ENCODE measurements at places on chromosomes 12 and 14.
A peak's percentile ranks its signal among the peaks of the same experiment; 100 is the strongest.

DNA sequence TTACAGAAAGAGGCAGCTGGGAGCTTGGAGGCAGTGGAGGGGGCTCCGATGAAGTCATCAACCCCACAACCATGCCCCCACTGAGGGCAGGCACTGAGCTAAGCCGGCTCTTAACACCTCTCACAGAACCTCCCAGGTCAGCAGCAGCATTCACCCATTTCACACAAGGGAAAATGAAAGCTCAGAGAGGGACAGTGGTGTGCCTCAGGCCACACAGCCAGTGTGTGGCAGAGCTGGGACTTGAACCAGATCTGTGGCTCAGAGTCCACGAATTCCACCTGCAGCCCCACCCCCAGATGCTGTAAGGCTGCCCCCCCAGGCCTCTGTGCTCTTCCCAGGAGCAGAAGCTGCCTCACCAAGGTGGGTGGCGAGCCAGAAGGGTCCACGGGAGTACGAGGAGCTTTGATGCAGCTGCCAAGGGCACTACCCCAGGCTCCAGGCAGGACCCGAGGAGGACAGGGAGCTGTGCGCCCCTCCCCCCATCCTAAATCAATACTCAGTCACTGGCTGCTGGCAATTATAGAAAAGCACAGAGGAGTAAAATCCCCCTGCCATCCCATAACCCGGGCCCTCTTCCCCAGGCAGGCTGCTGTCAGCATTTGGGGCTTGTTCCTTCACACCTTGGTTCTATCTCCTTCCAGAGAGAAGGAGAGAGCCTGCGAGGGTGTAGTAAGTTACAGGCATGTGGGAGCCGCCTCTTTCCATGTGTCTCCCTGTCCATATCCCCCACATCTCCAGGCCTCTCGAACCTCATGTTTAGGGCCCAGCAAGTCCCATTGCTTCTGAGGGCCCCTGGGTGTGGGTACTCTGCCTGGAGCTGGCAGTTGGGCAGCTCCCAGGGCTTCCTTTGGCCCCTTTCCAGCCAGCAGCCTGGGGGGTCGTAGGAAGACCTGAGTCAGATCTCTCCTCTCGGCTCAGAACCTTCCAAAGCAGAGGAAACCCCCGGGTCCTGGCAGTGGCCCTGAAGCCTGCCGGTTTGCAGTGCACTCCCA is 47.6 kb downstream of the FAM222A start:
- no peak for DNase-seq

DNA sequence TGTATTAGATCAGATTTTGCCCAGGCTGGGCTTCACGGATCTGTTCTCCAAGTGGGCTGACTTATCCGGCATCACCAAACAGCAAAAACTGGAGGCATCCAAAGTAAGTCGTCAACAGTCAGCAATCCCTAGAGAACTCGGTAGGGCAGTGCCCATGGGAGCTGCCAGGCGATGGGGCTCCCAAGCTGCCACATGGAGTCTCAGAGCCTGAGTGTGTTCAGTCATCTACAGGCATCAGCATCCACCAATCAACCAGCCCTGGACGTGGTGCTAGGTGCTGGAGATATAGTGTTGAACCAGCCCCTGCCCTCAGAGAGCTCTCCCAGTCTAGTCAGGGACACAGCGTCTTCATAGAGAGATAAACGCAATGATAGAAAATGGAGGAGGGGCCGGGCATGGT is 6.9 kb downstream of the SERPINA4 start:
- no peak for DNase-seq

- DNase-seq = no peak
Measured at GRCh38 chr12:39902821-39903220, 203.1 kb downstream of the SLC2A13 start.

GRCh38 chr12:71684081-71684480 is 1.8 kb upstream of the TMEM19 start:
- no peak for DNase-seq

GRCh38 chr14:67579636-67580035 is 20.4 kb downstream of the PIGH start:
- DNase-seq = no peak

GRCh38 chr12:76183459-76184186 is 99.1 kb upstream of the NAP1L1 start:
- peak; percentile 75 for DNase-seq

- DNase-seq = no peak
Measured at GRCh38 chr14:98701377-98701776, 570.6 kb downstream of the BCL11B start.

DNA sequence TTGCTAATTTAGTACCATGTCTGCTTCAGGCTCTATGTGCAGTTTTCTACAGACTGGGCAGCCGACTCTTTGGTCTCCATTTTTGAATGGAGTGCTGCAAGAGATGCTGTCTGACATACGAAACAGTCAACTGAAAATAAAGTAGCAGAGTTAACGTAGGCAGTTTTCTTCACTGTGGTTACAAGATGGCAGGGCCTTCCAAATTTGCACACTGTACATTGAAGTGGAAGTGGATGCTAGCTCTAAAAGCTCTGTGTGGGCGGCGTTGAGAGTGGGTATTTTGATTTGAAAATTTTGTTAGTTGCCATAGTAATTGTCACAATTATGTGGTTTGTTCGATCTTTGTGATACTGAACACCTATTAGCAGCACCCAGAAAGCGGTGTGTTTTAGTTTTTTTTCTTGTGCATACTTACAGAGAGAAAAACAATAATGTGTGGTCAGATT is 154.9 kb upstream of the ATP2B1 start:
- peak; percentile 52 for DNase-seq

- DNase-seq = no peak
Measured at GRCh38 chr14:23364164-23365035, 572 bp downstream of the EFS start.

GRCh38 chr12:46160101-46160980 is 108.5 kb downstream of the SLC38A1 start:
- DNase-seq = no peak

GRCh38 chr12:99130808-99131553 is 485.9 kb downstream of the APAF1 start:
- no peak for DNase-seq

DNA sequence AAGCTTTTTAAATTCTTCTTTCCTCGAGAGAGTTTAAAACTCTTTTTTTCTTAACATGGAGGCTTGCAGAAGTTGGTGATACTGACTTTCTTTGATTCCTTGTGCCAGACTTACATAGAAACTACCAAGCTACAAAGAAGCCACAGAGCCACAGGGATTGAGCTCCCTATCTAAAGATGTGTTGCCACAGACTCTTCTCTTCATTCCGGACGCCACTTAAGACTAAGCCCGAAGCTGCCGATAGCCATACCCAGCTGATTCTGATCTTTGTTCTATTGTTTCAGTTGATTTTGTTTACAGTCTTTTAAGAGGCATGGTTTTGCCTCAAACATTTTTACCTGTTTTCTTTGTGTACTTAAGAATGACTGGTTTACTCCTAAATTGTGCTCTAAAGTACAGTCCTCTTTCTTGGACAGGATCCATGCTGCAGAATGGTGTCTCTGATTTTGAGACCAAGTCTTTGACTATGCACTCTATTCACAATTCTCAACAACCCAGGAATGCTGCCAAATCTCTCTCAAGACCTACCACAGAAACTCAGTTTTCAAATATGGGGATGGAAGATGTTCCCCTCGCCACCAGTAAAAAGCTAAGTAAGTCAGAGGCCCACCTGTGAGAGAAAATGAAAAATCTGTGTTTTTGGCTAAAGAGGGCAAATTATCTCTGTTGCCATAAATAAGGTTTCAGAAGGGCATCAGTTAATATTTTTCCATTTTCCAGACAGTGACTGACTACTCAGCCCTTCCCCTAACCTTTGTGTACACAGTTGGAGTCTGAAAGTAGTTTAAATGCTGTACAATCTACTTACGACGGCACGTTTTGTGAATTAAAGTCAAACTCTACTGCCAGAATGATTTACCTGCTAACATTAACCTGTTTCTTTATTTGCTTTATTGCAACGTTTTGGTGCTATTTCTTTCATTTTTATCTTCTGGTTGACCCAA is 42.1 kb upstream of the KCNH3 start:
- DNase-seq = no peak

GRCh38 chr14:29710015-29710414 is 217.6 kb downstream of the PRKD1 start:
- DNase-seq = no peak

GRCh38 chr14:61891170-61891569 is 128.9 kb downstream of the SNAPC1 start:
- DNase-seq = no peak

GRCh38 chr12:121579190-121579791 is 1.5 kb downstream of the KDM2B start:
- DNase-seq = peak; percentile 57

GRCh38 chr12:68509242-68509641 is 101.5 kb upstream of the RAP1B start:
- DNase-seq = no peak

DNA sequence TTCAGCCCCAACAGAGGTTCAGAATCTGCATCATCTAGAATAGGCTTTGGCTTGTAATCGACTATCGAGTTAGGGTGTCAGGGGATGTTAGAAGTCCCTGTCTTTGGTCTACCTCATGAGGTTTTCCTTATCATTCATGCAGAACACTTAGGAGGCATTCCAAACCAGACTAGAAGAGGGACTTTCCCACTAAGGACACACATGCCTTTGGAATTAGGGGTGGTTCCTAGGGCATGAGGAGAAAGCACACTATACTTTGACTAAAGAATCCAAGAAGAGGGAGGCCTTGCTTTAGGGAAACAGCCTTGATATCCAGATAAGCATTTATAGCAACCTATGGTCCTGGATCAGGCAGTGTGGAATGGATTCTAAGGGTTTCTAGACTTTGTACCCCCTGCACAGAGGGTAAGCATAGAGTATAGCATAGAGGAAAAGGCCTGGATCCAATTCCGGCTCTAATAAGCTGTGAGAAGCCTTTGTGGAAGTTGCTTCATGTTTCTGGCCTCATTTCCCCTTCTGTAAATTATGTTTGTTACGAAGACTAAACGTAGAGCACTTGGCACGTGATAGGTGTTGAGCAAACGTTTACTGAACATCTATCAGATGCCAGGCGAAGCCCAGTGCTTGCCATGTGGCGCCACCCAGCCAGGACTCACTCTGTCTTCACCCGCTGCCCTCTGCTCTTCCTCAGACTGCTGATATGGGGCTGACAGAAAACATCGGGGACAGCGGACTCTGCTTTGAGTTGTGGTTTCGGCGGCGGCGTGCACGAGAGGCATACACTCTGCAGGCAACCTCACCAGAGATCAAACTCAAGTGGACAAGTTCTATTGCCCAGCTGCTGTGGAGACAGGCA is 13.2 kb downstream of the ZNF219 start:
- no peak for DNase-seq

DNA sequence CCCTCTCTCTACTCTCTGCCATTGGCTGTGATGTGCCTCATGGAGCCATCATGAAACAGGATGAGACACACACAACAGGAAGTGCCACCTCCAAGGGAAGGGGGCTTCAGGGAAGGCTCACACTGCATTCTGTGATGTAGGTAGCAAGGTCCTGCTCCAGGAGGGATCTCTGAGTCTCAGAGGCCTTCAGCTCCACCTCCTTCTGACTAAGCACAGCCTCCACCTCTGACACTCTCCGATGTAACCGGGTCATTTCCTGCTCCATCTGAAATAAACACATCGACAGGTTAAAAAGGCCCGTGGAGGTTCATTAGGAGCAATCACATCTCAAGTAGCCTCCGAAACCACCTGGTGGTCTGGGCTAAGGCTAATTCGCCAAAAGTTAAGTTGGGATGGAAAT is 93.3 kb downstream of the CIT start:
- no peak for DNase-seq

GRCh38 chr12:72264548-72265175 is 7.5 kb upstream of the TRHDE start:
- DNase-seq = no peak

GRCh38 chr12:90036637-90037036 is 328.0 kb upstream of the ATP2B1 start:
- no peak for DNase-seq

GRCh38 chr12:57097554-57097835 is 8.6 kb downstream of the NAB2 start:
- DNase-seq = no peak

DNA sequence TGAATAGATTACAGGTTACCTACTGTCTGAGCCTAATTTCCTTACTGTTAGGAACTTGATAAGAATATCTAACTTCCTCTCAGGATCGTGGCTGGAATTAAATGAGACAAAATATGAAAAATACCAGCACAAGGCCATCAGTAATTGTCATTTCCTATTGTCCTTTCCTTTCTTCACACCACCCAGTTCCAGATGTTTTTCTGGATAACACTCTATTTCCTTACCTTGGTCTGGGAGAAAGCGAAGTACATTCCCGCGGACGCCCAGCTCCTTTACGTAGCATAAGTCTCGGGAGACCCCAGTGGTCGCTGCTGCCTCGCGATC is 376 bp downstream of the GDF3 start:
- no peak for DNase-seq

- no peak for DNase-seq
Measured at GRCh38 chr14:32205554-32205953, 2.5 kb upstream of the RNU6-8 start.

DNA sequence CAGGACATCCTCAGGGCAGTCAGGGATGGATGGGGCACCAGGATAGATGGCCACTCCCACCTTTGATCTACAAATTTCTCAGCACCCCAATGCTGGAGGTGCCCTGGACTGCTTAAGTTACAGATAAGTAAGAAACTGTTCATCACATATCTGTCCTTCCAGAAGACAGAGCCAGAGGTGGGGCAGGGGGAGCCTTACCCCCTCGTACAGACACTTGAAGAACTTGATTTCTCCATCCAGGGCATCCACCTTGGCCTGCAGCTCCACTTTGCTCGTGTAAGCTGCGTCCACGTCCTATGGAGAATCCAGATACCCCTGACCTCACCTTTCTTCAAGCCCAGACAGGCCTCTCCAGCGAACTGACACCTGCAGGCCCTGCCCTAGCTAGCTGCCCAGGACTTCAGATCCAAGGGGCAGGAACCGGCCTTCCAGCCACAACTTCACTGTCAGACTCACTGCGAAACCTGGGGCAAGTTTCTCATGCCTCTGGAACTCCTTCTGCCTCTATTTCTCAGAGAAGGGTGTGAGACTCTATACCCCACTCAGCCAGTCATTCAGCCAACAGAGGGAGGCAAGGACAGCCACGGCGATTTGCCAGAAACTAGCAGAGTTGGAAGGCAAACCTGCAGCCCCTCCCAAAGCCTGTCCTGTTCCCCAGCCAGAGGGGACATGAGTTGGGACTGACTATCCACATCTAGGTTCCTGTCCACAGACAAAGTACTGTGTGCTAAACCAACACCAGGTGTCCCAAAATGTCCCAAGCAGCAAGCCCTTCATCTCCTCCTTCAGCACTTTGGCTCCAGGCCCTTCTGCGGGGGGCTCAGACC is 3.8 kb downstream of the KRT73 start:
- no peak for DNase-seq

DNA sequence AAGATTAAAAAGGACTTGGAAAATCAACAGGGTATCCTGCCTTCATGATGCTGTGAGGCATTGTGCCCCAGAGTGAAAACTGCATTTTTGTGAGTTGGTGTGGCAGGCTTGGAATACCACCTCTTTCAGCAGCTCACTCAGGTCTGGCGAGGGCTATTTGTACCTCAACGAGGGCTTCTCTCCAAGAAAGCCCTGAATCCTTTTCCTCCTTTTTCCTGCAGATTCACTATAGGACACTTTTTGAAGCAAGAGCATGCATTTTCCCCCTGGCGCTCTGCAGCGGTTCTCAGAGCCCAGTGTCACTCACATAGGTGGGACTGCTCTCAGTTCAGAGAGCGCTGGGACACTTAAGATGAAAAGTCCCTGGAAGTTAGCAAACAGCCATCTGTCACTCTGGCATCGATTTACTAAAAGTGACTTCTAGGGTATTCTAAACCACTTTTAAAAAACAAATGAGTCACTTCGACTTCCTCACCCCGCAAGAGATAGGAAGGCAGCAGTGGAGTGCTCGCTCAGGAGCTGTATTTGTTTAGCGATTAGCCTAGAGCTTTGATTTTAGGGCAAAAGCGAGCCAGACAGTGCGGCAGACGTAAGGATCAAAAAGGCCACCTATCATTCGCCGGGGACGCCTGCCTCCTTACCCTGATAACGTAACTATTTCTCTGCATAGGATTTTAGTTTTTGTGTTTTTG is 782 bp upstream of the LGR5 start:
- no peak for DNase-seq

All from activated T-cell treated with anti-CD3 and anti-CD28 coated beads, Interleukin-2, amount 50 U/mL, for 48 hours (primary cell).